Hematopoietic multipotent progenitor cell treated with erythropoietin and hydrocortisone succinate and interleukin-3 and kit ligand, for 6 days (in vitro differentiated cells): ENCODE measurements at places on chromosomes 6 and 20.

- DNase-seq, result peak; percentile 5
Measured at GRCh38 chr6:160931378-160932310, 59.9 kb upstream of the MAP3K4 start.

GRCh38 chr6:77037439-77037838 lies 425.9 kb downstream of the HTR1B start:
- DNase-seq, result no peak

DNA sequence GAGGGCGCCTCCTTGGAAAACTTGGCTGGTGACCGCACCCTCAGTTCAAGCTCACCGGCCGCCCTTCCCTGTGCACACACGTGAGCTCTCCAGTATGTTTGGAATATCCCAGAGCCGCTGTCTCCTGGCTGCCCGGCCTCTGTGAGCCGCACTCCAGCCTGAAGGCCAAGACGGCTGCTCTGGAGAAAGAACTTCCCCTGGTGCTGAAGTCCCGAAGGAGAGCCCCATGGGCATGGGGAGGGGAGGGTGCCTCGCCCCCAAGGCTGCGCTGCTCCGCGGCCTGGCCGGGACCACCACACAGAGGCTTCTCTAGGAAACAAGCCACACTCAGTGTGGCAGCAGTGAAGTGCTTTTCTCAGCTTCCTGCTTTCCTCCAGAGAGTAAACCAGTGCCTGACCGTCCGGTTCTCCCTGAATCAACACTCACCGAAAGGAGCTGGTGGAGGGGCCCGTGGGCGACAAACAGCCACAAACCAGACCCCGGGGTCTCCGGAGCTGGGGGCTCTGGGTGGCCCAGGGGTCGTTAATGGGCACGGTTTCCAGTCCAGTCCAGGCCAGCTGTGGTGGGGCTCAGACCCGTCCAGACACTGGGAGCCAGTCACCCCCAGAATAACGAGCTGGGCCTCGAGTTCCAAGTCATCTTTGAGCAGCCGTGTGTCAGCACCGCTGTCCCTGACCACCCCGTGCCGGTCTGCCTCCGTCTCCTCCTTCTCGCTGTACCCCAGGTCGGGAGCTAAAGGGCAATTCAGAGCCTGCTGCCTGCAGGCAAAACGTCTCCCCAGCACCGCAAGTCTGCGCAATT lies 87.4 kb upstream of the BHLHE23 start:
- no peak for DNase-seq

- no peak for DNase-seq
Measured at GRCh38 chr20:14583413-14583812, 246.0 kb upstream of the FLRT3 start.

DNA sequence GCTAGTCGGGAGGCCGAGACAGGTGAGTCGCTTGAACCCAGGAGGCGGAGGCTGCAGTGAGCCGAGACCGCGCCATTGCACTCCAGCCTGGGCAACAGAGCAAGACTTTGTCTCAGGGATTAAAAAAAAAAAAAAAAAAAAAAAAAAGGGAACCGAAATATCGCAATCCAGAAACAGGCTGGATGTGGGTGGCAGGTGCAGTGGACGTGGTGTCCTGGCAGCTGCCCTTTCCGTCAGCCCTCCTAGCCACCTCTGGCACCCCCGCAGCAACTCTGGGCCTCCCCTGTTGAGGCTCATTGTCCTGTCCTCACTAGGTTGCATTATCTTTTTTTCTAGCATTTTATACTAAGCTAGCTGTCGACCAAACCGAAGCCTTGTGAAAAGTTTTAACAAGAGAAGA lies 113.5 kb downstream of the DTNBP1 start:
- no peak for DNase-seq
